Left lung (tissue), 14 donors: ENCODE measurements at places on chromosomes 11 and 22. TPM values are rescaled to one million over a fixed set of nuclear protein-coding genes. Genes with fewer than 3 reads are reported as not detected.

- no peak for DNase-seq
Observed at GRCh38 chr11:63892228-63892627, 24.7 kb downstream of the RCOR2 start.

GRCh38 chr11:32886180-32886579 is 6.4 kb upstream of the QSER1 start:
- no peak for DNase-seq

DNA sequence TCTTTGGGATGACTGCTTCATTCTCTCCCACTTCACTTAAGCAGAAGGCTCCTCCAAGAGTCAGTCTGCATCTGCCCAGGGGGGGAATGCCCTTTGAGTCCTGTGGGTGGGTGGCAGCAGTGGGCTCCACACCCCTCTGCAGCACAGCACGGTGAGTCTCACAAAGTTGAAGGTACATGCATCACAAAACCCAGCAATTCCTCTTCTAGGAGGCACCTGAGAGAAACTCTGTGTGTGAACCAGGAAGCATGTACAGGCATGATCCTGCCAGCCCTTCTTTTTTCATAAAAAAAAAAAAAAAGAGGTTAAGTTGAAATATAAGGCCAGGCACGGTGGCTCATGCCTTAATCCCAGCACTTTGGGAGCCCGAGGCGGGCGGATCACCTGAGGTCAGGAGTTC is 87.2 kb downstream of the MYO18B start:
- no peak for DNase-seq

DNA sequence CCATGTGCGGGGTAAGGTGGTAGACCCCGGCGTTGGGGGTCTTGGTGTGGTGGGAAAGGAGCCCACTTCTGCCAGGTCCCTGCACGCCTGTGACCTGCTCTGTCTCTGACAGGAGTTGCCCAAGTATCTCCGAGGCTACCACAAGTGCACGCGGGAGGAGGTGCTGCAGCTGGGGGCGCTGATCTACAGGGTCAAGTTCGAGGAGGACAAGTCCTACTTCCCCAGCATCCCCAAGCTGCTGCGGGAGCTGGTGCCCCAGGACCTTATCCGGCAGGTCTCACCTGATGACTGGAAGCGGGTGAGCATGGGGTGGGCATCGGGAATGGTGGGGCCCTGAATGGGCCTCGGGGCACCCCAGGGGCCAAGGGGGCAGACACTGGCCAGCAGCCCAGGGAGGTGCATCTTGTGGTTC is 83.0 kb downstream of the MYO7A start:
- no peak for DNase-seq

CABP4 gene
- 2.7 TPM for total RNA-seq

WT1 gene
- total RNA-seq: 0.13 TPM
